ENCODE measurements at places on chromosomes 1 and 21.

- DNase-seq: no peak
Measured at GRCh38 chr21:26055841-26056264, 114.7 kb downstream of the APP start.

DNA sequence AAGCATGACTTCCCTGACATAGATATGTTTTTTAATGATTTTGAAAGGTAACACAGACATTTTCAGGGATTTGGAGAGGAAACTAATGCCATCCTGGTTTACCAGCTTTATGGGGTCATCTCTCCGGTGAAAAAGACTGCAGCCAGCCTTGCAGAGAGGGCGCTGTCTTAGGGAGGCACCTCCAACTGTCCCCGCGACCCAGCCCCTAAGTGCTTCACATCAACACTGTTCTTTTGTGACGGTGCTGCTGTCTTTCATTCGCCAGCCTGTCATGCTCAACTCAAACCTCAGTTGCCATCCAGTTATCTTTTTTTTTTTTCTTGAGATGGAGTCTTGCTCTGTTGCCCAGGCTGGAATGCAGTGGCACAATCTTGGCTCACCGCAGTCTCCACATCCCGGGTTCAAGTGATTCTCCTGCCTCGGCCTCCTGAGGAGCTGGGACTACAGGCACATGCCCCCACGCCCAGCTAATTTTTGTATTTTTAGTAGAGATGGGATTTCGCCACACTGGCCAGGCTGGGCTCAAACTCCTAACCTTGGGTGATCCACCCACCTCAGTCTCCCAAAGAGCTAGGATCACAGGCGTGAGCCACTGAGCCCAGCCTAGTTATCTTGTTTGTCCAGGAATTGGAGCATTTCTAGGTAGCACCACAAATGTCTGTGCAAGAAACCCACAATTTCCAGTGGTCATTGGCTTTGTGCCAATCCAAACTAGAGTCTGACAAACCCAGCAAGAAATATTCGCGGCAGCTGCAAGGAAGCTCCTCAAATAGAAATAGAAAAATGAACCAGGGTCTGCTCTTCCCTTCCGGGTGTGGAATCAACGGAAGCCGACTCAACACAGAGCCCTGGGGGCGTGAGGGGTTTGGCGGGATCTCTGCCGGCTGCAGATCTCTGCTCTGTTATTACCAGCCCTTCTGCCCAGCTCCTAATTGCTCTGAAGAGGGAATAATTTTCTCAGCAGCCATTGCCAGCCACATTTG is 24.2 kb downstream of the PDE9A start:
- no peak for DNase-seq

DNA sequence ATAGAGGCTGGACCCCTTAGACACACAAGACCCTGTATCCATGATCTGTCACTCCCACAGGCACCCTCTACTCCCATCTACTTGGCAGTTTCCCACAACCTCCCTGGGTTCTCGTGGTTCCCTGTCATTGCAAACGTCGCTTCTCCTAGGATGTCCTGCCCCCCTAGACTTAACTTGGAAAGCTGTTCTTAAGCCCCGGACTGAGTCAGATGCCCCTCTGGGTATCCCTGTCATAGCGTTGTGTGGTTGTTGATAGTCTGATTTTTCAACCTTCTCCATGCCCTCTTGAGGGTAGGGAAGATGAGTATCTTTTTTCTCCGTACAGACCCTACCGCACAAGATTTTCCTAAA is 11.8 kb downstream of the RCC1 start:
- DNase-seq: no peak

DNA sequence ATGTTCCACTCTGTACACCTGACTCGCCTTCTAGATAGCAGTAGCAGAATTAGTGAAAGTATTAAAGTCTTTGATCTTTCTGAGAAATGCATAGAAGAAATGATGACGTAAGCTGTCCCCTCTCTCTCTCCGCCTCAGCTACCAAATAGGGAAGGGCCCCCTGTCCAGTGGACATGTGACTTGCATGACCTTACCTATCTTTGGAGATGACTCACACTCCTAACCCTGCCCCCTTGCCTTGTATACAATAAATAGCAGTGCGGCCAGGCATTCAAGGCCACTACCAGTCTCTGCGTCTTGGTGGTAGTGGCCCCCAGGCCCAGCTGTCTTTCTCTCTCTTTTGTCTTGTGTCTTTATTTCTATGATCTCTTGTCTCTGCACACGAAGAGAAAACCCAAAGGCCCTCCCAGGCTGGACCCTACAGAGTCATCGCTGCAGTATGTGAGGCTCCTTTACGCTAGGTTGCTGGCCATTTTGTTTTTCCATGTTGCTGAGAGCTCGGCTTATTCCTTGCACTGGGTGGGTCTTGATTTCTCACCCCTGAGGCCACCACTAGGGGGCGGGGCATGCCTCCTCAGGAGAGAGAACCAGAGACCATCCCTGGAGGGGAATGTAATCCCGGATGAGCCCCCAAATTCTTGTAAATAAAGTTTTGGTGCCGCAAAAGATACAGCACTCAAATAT is 16.0 kb upstream of the ZBTB8B start:
- no peak for DNase-seq

DNA sequence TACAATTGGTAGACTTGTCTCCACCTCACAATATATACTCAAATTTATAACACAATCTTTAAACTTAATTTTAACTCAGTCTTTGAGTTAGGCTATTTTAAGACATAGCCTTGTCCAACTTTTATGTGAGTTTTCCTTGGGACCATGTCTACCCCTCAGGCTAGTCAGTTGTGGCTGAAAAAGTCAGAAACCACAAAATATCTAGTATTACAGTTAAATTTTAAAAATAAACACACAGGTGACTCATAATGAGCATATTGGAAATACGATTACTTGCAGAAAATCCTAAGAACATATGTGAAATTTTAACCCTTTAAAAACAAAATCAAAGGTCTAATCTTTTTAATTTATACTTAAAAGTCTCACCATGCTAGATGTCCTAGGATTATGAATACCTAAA is 4.8 kb upstream of the ASB17 start:
- no peak for DNase-seq

- no peak for DNase-seq
Measured at GRCh38 chr1:35947547-35947946, 16.6 kb downstream of the AGO3 start.

DNA sequence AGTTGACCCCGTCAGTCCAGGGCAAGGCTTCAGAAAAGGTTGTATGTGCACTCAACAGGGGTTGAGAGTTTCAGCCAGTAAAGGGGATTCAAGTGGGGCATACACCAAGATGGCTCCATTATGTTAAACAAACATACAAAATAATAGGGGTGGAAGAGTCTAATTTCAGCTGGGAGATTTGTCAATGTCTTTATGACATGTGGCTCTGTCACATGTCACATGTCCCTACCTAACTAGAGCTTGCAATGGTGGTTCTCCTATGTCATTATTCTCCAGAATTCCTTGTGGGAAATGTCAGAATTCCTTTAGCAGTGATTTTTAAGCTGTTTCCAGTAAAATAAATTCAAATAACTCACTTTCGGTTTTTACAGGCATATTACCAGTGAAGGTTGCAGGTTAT is 392.0 kb upstream of the ADGRL4 start:
- DNase-seq: no peak

GRCh38 chr1:228917755-228918154 is 182.5 kb downstream of the RHOU start:
- no peak for DNase-seq

DNA sequence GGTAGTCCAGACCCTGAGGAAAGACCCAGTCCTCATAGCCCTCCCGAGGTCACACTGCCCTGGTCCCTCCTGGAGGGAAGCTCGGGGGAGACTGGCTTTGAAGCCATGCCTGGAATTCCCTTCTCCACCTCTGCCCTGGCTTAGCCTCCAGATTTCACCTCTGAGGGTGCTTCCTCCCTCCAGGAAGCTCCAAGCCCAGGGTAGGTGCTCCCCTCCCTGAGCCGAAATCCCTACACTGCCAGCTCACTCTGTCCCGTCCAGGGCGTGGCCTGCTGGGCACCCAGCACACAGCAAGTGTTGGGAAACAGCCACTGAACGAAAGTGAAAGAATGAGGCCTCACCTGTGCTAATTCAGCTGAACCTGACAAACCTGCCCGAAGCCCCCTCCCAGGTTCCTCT is 6.0 kb upstream of the TNFRSF25 start:
- no peak for DNase-seq

DNA sequence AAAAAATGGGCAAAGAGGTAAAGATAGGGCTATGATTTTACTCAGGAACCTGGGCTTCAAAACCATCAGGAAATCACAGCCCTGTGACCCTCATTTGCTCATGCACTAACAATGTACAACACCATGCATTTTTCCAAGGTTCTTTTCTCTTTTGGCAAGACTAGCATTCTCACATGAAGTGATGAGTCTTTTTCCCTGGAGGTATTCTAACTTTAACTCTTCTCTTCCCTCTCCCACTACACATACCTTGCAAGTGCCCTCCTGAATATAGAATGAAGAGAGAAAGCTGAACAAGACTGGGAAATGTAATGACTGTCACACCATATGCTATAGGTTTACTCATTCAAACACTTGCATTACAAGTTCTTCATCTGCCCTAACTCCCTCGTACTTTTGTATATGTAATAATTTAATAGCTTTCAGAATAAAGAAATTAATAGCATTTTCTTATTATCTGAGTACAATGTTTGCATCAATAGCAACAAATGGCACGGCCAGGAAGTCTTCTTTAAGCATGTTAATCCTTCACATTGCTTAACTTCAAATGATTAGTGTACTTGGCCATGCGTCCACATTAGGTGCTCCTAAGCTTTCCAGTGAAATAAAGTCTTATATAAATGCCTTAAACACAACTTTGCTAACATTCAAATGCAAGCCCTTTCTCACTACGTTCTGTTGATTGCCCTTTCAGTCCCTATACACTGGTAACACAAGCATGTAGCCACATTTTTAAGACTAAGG is 1.8 kb downstream of the NIBAN1 start:
- DNase-seq: no peak

DNA sequence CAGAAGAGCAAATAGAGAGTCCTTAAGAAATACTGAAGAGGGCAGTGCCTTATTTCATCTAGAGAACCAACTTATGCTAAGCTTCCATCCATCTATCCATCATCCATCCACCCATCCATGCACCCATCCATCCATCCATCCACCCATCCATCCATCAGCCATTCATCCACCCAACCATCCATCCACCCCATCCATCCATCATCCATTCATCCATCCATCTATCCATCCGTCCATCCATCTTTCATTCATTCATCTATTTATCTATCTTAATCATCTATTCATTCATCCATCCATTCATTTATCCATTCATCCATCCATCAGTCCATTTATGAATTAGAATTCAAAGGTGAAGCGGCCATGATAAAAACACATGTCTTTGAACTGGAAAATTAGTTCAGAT is 171.5 kb upstream of the FMN2 start:
- DNase-seq: no peak

- DNase-seq: peak; percentile 42
Measured at GRCh38 chr1:114468710-114469468, 42.1 kb downstream of the TRIM33 start.

GRCh38 chr1:248906753-248907661 is 972 bp downstream of the PGBD2 start:
- DNase-seq: no peak

GRCh38 chr1:107499139-107499744 is 358.4 kb downstream of the NTNG1 start:
- no peak for DNase-seq

DNA sequence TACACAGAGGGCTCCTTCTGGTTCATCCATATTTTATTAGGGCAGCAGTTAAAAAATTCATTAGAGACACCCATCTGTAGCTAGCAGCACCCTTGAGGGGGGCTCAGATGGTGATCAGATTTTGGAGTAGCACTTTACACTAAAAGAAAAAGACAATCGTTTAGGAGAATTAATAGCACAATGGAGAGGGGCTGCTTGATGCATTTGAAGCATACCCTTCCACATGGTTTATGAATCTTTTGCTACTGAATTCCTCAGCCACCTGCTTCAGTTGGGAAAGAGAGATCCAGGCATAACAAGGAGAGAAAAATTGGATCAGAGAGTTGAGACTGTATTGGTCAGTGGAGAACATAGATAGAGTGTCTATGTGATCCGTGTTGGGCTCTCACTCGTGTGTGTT is 54.4 kb downstream of the DISC1 start:
- DNase-seq: no peak

DNA sequence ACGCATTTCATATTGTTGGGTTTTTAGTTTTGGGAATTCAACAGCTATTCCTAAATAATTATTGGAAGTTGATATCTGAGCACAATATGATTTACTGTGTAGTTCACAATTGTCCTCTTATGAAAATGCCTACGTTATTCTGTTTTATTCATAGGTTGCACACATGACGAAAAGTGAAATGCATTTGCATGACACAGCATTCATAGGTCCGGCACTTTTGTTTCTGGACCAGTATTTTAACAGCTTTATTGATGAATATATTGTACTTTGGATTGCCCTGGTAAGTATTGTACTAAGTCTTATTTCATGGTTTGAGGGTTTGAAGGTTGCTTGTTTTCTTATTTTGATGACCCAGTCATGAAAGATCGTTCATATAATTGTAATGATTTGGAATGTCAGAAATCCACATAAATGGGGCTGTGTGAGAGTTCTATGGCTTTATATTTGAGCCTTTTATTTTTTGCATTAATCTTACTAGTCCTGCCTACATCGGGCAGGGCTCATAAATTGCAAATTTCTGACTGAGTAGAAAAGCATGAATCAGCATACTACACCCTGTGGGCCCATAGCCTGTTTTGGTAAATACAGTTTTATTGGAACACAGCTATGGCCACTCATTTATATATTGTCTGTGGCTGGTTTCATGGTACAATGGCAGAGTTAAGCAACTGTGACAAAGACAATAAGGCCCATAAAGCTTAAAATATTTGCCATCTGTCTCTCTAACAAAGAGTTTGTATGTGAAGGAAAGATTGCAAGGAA is 17.0 kb downstream of the DENND2D start:
- DNase-seq: no peak

GRCh38 chr1:36879613-36880012 is 154.7 kb downstream of the GRIK3 start:
- DNase-seq: no peak

DNA sequence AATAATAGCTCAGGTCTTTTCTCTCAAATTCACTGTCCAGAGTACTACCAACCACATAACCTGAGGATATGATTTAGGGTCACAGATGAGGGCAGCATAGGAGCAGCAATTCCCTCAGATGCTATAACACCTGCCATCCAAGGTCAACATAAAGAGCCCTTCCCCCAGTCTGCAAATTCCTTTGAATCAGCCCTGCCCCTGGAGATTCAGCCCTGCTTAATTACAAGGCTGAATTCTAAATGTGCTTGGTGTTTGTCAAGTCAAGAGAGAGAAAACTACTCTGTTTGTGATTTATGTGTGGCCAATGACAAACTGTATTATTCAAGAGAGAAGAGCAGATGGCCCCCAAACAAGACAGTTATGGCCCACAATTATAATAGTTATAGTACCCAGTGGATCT is 195.7 kb upstream of the ADGRL2 start:
- DNase-seq: no peak

- no peak for DNase-seq
Measured at GRCh38 chr1:192954705-192955265, 104.4 kb downstream of the UCHL5 start.

GRCh38 chr21:28402616-28402989 is 590.1 kb downstream of the LTN1 start:
- DNase-seq: no peak
